ENCODE measurements at places on chromosomes 6 and 20.
A peak's percentile ranks its signal among the peaks of the same experiment; 100 is the strongest.

GRCh38 chr6:20564269-20564668 is 30.0 kb downstream of the CDKAL1 start:
- no peak for DNase-seq

DNA sequence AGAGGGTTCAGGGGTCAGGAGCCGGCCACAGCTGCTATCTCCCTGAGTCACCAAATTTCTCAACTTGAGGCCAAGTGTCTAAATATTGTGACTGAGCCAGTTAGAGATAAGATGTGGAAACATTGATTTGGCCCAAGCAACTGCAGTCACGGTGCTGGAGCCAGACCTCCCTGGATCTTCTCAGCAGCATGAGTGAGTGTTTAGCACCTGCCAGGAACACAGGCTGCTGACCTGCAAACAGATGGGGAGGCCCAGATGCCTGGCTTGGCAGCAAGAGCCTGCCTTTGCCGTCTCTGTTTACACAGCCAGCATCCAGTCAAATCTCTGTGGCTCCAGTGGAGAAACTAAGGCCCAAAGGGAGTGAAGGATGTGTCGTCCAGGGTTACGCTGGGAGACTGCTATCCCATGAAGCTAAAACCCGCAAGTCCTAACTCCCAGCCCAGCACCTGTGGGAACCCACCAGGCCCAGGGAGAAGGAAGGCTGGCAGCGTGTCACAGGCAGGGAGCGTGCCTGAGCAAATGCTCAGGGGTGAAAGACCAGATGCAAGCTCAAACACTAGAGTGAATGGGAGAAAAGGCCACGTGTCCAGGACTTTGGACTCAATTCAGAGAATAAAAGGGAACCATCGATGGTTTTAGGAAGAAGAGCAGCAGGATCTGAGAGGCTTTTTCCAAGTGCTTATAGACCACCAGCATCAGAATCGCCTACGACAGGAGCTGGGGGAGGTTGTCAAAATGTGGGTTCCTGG is 15.9 kb upstream of the PTGIS start:
- DNase-seq = no peak

DNA sequence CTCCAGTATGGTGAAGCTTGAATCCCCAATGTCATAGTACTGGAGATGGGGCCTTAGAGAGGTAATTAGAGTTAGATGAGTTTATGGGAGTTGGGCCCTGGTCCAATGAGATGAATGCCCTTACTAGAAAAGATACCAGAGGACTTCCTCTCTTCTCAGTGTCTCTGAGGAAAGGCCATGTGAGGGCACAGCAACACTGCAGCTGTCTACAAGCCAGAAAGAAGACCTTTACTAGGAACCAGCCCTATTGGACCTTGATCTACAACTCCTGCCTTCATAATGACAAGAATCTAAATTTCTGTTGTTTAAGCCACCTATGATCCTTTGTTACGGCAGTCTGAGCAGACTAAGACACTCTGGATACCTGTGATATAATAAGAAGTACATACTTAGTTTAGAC is 31.4 kb upstream of the AKAP7 start:
- DNase-seq = no peak

- no peak for DNase-seq
Observed at GRCh38 chr6:148709577-148709976, 37.3 kb upstream of the UST start.

GRCh38 chr20:1273366-1273765 is 7.3 kb downstream of the SNPH start:
- no peak for DNase-seq

- no peak for DNase-seq
Observed at GRCh38 chr6:139416146-139416545, 41.7 kb upstream of the CITED2 start.

GRCh38 chr6:98924647-98925046 is 23.1 kb downstream of the FBXL4 start:
- DNase-seq = no peak

- no peak for DNase-seq
Observed at GRCh38 chr6:3335169-3335568, 76.4 kb downstream of the PSMG4 start.

DNA sequence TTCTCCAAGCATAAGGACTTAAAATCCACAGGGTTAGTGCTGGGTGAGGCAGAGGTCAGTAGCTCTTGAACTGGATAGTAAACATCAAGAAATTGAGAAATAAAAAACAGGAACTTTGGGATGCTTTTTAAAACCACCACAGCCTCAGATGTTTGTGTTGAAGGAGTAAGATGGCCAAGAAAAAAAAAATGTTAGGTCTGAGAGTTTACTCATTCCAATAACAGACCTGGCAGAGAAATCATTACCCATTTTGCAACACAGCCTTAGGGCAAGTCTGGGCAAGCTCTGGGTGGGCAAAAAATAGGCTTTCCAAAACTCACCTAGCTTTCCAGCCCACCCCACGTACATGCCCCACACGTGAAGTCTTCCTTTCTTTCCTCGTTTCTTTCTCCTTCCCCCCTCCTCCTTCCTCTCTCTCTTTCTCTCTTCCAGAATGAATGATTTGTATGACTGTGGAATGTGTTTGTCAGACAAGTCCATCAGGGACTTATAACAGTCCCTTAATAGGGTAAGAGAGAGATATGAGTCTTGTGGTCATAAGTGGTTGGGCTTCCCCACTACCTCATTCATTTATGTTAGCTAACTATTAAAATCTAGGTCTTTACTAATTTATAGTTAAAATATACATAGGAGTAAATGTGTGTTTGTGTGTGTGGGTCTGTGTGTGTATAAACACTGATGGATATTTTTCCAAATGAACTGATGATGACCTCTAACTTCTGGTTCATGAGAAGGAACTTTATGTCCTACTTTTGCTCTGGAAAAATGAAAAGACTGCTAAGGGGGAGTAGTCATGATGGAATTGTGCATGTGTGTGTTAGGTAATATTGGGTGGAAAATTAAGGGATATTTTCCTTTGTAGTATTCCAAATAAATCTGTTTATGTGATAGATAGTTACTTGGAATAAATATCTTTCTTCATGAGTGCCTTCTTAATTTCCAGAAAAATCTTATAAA is 18.0 kb upstream of the DSE start:
- DNase-seq = no peak

GRCh38 chr6:148021165-148021564 is 321.5 kb upstream of the SASH1 start:
- DNase-seq = no peak

DNA sequence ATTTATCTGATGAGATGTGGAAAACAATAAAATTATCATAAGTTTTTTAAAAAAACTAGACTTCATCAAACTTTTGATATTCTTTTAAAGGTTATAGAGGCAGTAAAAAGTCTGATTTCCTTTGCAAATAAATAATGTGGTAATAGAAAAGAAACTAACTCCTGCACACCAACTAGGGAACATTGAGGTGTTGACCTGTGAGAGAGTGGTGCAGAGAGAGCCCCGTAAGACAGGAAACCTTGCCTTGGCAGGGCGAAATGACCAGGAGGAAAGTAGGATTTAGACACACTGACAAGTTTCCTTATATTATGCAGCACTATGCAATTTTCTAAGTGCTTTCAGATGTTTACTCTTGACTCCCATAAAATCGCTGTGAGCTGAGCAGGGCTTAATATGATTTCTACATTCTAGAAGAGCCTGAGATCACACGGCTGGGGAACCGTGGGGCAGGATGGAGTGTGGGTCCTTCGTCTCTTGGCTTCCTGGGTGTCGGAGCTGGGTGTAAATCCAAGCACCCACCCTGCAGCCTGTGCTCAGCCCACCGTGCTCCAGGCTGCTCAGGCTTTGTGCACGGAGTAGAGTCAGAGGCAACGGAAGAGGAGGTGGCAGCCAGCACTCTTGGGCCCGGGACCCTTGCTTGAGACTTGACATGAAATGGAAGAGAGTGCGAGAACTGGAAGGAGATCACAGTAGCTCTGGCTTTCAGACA is 61.3 kb upstream of the FOXQ1 start:
- no peak for DNase-seq

GRCh38 chr6:42366999-42367352 is 84.8 kb downstream of the TRERF1 start:
- DNase-seq = no peak

- DNase-seq = no peak
Observed at GRCh38 chr6:131636880-131637792, at the start of gene ENPP3. Gene ENPP3 (plus strand): TSS chr6:131637302. CDS start chr6:131637385, 83 bp downstream.

DNA sequence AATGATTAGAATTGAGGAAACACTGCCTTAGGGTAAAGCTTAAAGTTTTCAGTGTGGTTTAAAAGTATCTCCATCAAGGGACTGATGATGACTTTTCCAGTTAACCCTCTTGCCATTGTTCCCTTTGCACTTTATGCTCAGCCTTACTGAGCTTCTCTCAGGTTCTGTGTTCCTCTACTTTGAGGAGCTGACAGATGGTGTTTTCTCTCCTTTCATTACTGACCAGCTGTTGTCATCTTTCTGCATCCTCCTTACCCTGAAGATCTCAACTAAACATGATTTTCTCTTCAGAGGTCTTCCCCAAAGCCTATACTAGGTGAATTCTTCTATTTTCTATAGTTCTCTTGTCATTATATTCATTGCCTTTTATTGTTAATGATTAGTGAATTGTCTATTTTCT is 475.6 kb upstream of the SYNCRIP start:
- DNase-seq = no peak

DNA sequence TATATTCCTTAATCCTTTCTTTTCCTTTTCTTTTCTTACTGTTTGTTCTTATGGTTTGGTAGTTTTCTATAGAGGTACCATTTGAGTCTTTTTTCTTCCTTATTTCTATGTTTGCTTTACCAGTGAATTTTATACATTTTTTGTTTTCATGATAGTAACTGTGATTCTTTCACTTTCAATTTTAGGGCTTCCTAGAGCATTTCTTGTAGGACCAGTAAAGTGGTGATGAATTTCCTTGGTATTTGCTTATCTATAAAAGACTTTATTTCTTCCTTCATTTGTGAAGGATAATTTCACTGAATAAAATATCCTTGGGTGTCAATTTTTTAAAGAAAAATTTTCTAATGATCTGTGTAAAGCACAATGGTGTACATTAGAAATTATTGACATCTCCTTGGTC is 637.4 kb downstream of the CD109 start:
- DNase-seq = no peak

GRCh38 chr6:147384737-147385710 is 123.5 kb upstream of the SAMD5 start:
- no peak for DNase-seq

GRCh38 chr6:145756170-145756662 is 20.9 kb upstream of the EPM2A start:
- no peak for DNase-seq

DNA sequence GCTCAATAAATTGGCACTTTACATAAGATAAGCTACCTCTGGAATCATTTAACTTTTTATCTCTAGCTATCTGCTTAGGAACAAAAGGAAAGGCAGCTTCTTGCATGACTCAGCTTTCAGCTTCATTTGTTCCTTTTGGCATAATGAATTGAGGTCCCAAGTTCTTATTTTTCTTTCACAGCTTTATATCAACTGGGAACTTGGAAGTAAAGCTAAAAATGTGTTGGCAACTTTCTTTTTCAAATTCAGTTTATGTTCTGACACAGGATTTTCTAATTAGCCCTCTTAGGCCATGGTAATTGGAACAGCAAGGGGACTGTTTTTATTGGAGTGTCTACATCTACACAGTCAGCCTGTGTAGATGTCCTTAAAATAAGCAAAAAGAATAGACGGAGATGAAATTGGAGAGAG is 55.2 kb upstream of the MRAP2 start:
- DNase-seq = no peak

DNA sequence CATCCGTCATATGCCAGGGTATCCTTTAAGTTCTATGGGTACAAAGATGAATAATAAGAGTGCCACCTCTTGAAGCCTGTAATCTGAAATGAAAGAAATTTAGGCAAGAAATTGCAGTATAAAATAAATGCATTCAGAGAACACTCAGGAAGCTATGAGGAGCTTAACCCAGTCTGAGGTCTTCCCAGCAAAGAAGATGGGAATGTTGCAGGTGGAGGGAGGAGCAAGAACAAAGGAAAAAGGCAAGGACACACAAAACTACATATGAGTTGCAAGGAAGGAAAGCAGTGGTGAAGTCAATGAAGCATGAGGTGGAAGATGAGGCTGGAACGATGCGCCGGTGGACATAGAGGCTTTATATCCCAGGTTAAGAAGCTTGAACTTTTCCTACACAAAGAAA is 67.0 kb upstream of the DST start:
- no peak for DNase-seq

GRCh38 chr20:23159947-23160318 is 73.8 kb upstream of the CD93 start:
- DNase-seq = no peak

GRCh38 chr6:34067814-34068213 is 78.1 kb downstream of the GRM4 start:
- DNase-seq = no peak

GRCh38 chr6:71400852-71401251 is 112.2 kb downstream of the OGFRL1 start:
- DNase-seq = no peak

- DNase-seq = no peak
Observed at GRCh38 chr20:62181808-62182207, 1.0 kb upstream of the MTG2 start.

- DNase-seq = no peak
Observed at GRCh38 chr6:69704916-69705315, 91.9 kb downstream of the LMBRD1 start.

DNA sequence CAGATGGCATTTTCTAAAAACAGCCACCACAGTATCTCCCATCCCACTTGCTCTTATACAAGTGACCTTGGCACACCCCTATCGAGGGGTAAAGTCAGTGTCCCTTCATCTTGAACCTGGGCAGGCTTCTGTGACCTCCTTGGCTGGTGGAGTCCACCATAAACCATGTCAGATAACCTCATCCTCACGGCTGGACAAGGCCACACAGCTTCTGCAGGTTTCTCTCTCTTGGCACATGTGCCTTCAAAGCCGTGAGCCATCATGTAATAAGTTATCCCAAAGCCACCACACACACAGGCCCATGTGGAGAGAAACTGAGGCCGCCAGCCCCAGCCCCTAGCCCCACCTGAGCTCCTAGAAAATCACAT is 105.4 kb downstream of the SNX5 start:
- DNase-seq = no peak

GRCh38 chr20:16710781-16711180 is 19.0 kb upstream of the SNRPB2 start:
- no peak for DNase-seq

- peak; percentile 56 for DNase-seq
Observed at GRCh38 chr6:44268095-44268628, 2.1 kb upstream of the TMEM151B start.

- no peak for DNase-seq
Observed at GRCh38 chr6:154592199-154592860, 81.8 kb upstream of the CNKSR3 start.
